Activated T-cell treated with anti-CD3 and anti-CD28 coated beads, Interleukin-2, amount 50 U/mL, for 72 hours (primary cell): ENCODE measurements at places on chromosomes 11 and 22.

DNA sequence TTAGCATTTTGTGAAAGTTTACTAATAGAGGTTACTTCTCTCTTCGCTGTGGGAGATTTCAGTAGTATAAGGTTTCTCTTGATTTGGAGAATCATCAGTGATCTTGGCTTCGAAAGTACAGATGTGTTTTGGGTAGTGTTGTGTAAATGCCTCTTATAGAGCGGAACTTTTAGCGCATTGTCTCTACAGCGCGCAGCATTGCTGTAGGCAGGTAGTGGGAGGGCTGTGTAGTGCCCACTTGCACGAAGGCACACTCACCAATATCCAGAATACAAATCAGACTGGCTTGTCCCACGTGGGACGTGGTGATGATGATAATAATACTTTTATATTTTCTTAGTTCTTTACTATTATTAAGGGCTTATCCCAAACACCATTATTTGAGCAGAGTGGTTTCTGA lies 51.4 kb downstream of the FAM83F start:
- no peak for DNase-seq

DNA sequence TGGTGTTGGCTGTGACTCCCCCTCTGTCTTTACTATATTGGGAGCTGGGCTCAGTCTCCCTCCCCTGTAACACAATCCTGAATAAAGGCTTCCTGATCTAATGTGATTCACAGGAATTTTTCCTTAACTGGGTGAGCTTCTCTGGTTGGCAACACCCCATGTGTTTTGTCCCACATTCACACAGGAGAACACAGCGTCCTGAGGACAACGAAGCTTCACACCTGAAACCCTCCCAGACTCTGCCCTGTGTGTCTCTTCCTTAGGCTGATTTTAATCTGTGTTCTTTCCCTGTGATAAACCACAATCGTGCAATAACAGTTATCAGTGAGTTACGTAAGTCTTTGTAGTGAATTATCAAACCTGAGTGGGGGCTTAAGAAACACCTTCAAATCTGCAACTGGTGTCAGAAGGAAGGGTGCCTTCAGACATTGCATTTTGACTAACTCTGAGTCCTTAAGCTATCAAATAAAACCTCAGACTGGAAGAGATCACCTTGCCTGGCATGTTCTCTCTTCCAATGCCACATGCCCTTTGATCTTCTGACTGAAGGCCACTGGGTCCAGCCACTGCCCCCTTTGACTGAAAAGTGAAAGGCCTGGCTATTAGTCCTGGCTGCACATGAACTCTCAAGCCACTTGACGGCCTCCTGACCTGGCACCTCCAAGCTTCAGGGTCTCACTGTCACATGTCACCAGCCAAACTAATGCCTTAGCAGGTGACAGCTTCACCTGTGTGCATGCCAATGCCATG lies 17.3 kb downstream of the APOL3 start:
- no peak for DNase-seq

DNA sequence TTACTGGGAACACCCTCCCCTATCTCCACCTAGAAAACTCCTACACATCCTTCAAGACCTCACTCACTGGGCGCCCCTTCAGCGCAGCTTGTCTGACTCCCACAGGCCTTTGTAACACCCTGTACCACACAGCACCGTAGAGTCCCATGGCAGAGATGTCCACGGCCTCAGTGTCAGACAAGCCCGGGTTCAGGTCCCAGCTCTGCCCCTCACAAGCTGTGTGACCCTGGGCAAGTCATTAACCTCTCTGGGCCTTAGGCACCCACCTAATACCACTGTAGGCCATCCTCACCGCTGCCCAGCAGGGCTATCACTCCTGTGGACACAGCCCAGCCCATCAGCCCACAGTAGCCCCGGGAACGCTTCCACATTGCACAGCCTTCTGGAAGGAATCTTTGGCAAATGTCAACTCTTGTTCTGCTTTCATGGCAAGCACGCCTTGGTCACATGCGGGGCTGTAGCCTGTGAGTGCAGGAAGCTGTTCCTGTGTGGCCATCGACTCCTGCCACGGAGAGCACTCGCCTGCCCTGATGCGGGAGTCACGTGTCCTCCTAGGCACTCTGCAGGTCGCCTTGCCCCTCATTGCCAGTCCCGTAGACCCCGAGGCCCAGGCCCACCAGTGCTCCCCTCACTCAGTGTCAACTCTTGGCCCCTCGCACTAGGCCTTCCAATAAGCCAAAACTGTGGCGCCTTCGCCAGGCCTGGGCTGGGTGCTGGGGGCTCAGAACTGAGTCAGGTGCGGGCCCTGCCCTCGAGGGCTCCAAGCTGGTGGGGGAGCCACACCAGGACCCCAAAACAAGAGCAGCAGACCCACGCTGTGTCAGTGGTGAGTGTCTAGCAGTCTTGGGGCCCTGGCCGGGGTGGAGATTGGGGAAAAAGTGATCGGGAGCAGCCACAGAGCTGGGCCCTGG lies 32.9 kb upstream of the RFPL3 start:
- no peak for DNase-seq

DNA sequence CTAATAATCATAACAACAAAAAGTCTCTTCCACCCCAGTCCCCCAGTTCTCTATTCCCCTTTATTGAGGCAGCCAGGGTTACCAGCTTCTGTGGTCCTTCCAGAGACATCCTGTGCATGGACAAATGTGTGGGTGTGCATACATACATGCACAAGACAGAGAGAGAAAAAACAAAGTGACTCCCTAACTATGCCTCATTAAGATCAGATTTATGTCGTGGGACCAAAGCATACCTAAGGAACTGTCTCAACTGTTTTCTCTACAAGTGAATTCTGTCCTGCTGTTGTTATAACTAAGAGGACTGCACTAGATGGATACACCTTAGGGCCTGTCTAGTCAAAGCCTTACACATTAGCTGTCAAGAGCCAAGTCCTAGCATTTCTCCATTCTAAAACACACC lies 106.7 kb downstream of the MRTFA start:
- no peak for DNase-seq

- no peak for DNase-seq
Observed at GRCh38 chr11:118927554-118928100, 1.9 kb upstream of the BCL9L start.

DNA sequence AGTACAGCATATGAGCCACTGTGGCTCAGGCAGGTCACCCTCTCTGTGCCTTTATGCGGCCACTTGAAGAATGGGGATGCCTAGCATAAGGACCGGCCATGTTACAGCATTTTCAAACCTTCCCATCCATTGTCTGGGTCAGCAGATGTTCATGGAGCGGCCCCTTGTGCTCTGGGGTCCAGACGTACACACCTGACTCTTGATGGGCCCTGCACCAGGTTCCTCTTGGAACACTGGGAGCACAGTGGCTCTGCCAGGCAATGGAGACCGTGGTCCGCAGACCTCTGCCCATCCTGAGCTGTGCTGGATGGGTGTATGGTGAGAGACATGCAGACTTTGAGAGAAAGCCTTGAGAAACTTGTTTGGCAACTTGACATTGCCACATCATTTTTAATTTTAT lies 9.8 kb downstream of the PRDM11 start:
- no peak for DNase-seq

- no peak for DNase-seq
Observed at GRCh38 chr11:117281159-117281558, 10.0 kb upstream of the BACE1-AS start.

GRCh38 chr22:50674130-50674500 lies 1.5 kb downstream of the SHANK3 start:
- DNase-seq = no peak

GRCh38 chr11:93099806-93100205 lies 98.0 kb downstream of the SLC36A4 start:
- no peak for DNase-seq

GRCh38 chr11:103875855-103876510 lies 160.5 kb upstream of the DDI1 start:
- DNase-seq = no peak

DNA sequence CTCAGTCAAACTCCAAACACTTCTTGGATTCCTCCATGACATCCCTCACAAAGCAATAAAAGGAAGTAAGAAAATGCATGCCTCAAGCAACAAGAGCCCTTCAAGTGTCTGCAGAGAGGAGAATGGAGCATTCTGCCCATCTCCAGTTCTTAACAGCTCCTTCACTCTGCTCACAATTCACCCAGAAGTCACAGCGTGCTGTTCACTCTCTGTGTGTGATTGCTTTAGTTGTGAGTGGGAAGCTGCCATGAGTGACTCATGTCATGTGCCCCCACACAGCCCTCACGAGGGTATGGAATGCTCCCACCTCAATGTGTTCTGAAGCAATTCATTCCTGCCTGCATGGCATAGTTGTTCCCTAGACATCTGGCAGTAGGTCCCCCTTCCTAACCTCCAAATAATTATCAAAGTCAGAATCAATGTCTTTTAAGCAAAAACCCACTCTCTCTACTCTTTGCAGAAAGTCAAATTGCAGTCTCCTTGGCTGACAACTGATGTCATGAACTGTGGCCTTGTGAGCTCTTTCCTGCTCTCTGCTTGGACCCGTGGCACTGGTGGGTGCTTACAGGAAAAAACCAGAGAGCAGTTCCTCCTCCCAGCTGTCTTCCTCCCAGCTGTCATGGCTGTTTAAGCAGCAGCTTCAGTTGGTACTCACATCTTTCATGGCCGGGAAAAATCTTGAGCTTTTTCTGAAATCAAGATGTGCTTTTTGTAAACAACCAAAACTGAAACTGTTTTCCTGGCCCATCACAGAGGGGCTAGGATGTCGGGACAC lies 112.1 kb upstream of the SPON1 start:
- DNase-seq = no peak

DNA sequence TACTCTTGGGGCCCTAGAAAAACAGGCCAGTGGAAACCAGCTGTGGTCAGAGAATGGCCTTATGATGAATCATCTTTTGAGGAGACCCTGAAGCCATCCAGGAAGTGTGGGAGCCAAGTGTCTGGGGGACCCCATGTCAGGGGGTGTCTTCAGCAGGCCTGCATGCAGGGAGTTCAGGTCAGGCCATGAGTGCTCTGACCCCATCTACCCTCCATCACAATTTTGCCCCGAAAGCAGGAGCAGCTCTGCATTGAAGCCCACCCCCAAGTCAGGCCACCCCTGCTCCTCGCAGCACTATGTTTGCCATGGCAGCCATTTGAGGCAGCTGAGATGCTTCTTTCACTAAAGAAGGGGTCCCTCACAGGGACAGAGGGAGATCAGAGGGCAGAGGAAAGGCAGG lies 41.3 kb downstream of the CHST1 start:
- DNase-seq = no peak

- no peak for DNase-seq
Observed at GRCh38 chr22:25908755-25909154, 166.8 kb downstream of the MYO18B start.

DNA sequence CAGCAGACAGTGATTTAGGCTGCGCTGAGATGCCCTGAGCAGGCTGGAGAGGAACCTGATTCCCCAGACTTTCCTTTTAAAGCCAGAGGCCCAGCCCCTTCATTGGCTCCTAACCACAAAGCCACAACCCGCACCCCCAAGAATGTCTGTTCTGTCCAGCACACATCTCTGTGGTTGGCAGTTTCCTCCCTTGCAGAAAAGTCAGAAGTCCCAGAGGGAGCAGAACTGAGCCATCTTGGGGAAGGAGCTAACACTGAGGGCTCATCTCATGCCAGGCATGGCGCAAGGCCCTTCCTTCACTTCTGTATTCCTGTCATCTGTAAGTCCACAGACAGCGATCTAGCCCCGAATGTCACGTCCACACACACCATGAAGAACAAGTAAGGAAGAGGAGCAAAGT lies 97.1 kb upstream of the SYT13 start:
- DNase-seq = no peak

GRCh38 chr11:64031001-64031400 lies 4.7 kb upstream of the FLRT1 start:
- no peak for DNase-seq

DNA sequence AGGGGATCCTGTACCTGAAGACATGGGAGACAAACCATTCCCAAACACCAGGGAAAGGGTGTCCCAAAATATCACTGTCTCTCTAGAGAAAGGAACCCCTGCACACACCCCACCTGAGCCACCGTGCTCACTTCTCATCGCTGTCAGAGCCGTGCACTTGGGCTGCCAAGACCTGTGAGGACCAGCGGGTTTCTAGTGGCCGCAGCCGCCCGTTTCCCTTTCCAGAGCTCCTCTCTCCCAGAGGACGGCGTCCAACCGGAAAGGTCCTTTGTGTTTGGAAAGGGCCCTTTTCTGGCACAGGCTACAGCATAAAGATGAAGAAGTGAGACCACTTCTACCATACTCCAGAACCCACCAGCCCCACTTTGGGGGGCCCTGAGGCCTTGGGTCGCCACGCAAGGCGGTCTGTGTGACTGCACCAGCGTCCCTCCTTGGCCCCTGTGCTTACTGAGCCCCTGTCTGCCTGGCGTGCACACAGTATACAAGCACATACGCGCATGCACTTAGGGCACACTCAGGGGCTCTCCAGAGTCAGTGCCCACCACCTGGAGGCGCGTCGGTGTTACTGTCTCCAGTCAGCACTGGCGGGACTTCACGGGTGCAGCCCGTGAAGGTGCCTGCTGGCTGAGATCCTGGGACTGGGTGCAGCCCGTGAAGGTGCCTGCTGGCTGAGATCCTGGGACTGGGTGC lies 381.8 kb downstream of the TBC1D22A start:
- no peak for DNase-seq

GRCh38 chr11:46658259-46658658 lies 40.9 kb downstream of the ATG13 start:
- no peak for DNase-seq

DNA sequence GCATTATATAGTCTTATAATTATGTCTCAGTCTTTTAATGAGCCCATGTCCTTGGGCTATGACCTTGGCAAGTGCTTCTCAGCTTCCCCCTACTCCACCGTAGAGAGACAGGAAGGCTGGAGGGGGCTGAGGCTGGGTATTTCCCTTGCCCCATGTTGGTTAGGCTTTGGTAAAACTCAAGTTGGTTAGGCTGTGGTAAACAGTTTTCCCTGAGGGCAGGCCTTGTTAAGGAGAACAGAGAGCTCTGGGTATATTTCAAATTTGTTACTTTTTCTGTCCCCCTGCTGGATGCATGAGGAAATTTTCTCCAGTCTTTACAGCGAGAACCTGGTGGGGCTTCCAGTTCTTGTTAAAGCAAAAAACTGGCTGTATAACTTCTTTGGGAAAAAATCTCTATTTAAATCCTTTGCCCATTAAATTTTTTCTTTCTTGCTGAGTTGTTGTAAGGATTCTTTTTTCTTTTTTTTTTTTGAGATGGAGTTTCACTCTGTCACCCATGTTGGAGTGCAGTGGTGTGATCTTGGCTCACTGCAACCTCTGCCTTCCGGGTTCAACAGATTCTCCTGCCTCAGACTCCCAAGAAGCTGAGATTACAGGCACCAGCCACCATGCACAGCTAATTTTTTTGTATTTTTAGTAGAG lies 12.2 kb upstream of the DCHS1 start:
- peak; percentile 52 for DNase-seq

DNA sequence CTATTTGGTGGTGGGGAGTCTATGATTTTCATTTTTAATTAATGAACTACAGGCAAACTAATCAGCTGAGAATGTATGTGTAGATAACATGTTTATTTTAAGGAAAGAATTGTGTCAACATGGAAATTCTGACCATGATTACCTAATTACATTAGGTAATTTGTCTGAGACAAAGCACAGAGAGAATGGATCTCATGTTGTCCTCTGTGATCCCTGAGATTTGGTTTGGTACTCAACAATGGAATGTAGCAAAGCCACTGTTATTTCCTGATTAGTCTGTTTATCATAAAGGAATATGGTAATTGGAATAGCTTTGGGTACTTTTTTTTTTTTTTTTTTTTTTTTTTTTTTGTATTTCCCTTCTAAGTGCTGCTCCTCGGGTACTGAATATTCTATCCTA lies 718.8 kb upstream of the ARHGAP42 start:
- no peak for DNase-seq
